Myocyte (in vitro differentiated cells): ENCODE measurements at places on chromosomes 3 and 15.

- no peak for DNase-seq
Observed at GRCh38 chr3:3201611-3202010, 22.1 kb upstream of the CRBN start.

GRCh38 chr3:136819731-136820679 lies 1.1 kb downstream of the SLC35G2 start:
- peak; percentile 60 for DNase-seq

- DNase-seq: no peak
Observed at GRCh38 chr15:100291106-100291505, 50.7 kb downstream of the ADAMTS17 start.

- no peak for DNase-seq
Observed at GRCh38 chr15:77836906-77837648, 204.4 kb upstream of the LINGO1 start.

GRCh38 chr3:157412323-157412855 lies 24.3 kb upstream of the PTX3 start:
- DNase-seq: peak; percentile 92

DNA sequence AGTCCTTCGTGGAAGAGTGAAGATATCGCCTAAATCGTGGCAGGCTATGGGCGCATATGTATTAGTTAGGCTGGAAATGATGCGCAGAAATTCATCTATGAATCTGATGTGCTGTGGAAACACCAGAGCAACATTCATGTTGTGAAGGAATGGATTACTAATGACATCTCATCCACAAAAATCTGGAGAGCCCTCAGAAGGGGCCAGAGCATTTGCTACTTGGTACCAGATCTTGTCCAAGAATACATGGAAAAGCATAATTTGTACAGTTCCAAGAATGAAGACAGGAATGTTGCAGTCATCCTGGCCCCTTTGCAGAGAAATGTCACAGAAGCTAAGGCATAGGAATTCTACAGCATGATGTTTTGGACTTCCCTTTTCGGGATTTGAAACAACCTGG lies 38.4 kb upstream of the FOXB1 start:
- no peak for DNase-seq

- DNase-seq: no peak
Observed at GRCh38 chr3:175266478-175266877, 407.3 kb downstream of the NAALADL2 start.

- no peak for DNase-seq
Observed at GRCh38 chr3:62571916-62572315, 198.6 kb upstream of the FEZF2 start.
